T follicular helper cell (primary cell): ENCODE measurements at places on chromosomes 6 and 20.

GRCh38 chr6:89750338-89750737 lies 69.3 kb downstream of the MDN1 start:
- DNase-seq: no peak

DNA sequence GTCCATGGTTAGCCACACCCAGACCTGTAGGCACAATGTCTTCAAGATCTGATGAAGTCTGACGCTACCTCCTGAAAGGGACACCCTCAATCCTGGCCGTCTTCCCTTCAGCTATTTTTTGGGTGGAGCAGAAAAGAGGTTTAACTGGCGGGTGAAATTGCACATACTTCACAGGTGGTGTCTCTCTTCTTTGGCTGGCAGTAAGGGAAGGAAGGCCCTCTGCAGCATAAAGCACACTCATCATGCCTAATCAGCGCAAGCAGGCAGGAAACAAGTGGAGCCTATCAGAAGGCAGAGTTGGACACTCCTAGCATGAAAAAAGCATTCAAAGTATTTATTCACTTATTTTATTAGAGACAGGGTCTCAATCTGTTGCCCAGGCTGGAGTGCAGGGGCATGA lies 32.9 kb downstream of the PNLDC1 start:
- DNase-seq: no peak

- no peak for DNase-seq
These were observed 33.3 kb upstream of the CHMP4B start for GRCh38 chr20:33777816-33778215.

DNA sequence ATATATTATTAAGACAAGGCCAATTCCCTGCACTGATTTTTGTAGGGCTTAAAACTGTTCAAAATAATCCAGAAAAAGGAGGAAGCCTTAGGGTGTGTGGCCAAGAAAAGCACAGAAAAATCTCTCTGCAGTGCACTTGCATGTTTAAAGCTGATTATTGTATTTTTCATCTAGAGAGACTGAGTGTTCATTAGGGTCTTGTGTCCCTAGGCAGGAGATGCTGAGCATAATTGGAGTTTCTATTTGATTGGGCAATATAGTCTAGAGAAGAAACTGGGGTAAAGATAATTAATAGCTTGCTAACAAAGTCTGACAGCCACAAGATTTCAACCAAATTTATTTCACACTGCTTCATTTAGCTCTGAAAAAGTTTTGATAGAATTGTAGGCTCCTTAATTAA lies 2.4 kb downstream of the FLRT3 start:
- no peak for DNase-seq

GRCh38 chr6:170189236-170189635 lies 101.6 kb downstream of the DLL1 start:
- DNase-seq: no peak

DNA sequence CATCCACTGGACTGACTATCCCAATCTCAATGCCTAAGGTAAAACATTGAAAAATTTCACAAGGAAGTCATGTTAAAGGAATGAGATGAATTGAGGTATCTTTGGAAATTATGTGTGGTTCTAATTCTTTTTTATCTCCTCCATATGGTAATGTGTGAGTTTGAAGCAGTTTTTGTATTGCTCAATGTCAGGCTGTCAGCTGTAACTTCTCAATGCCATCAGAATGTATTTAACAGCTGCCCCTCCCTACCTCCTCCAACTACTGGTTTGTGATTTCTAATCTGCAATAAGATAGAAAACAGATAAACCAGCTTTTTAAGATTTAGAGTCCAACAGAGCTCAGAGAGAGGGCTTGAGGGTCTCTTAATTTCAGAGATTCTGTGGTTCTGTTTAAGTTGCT lies 1005.8 kb upstream of the ADGRB3 start:
- DNase-seq: no peak

- no peak for DNase-seq
These were observed 140.0 kb downstream of the ARID1B start for GRCh38 chr6:156917213-156917612.

DNA sequence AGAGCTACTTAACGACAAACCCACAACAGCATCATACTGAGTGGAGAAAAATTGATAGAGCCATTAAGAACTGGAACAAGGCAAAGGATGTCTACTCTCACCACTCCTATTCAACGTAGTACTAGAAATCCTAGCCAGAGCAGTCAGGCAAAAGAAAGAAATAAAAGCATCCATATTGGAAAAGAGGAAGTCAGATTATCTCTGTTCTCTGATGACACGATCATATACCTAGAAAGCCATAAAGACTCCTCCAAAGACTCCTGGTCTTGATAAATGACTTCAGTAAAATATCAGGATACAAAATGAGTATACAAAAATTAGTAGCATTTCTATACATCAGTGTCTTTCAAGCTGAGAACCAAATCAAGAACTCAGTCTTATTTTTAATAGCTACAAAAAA lies 17.0 kb upstream of the FHL5 start:
- DNase-seq: no peak

GRCh38 chr20:53045941-53046340 lies 73.8 kb downstream of the TSHZ2 start:
- no peak for DNase-seq

DNA sequence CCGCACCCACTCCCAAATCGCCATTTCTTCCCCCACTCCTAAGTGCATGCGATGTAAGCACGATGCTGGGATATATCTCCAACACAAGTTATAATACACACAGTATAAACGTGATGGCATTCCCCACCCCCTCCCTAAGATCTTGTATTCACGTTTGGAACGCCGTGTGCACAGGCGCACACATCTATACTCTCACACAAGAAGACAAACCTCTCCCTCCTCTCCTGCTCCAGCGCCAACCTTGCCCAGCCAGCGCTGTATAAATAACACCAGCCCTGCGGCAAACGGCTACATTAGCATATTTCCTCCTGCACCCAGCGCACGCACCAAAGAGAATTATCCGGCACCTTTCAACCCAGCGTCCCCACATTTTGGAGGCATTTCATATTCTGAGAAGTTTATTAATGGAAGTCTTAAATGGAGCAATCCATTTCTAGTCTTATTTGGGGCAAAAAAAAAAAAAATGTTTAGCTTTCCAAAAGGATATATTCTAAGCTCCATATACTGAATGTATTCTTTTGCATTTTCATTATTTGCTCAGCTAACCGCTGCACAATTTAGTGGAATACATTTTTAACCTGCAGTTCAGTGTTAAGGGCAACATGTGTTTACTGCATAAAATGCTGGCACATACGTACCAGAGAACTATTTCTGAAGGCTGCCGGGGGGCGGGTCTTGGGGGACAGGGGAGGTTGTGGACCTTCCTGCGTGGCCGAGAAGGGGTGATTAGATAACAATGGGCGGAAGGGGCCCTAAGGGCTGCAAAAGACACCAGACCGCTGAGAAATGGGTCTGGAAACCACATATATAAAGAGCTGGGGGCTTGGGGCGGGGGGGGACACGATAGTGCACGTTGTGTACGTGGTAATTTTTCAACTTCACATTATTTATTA lies 1.1 kb upstream of the SLC22A23 start:
- no peak for DNase-seq

DNA sequence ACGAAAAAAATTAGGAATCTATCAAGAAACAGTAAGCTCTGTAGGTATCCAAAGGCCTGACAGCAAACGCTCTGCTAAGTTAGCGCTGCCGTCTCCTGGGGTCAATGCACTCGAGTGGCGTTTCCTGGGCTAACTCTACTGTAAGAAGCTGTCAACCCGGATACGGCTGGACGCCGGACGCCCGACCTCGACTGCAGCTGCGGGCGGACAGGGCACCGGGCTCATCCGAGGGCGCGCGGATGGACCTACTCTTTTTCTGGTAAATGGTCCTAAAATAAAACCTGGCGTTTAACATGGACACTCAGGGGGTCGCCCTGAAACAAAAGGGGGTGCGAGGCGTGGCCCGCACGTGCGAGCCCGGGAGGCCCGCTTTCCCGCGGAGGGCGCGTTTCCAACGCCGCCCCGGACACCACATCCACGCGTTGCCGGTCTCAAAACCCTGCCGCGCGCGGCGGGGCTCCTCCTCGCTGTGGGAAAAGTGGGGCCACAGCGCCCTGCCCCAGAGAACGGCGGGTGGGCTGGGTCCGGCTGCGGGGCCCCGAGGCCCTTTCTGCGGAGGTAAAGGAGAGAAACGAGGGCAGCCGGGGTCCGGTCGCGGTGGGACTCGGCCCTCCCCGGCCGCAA lies 537 bp downstream of the TCP1 start:
- peak; percentile 6 for DNase-seq

- no peak for DNase-seq
These were observed 265.4 kb downstream of the RIMS1 start for GRCh38 chr6:72151742-72152141.

GRCh38 chr20:16491294-16491905 lies 81.8 kb downstream of the KIF16B start:
- no peak for DNase-seq

GRCh38 chr6:158905277-158905676 lies 86.1 kb upstream of the EZR start:
- DNase-seq: no peak

DNA sequence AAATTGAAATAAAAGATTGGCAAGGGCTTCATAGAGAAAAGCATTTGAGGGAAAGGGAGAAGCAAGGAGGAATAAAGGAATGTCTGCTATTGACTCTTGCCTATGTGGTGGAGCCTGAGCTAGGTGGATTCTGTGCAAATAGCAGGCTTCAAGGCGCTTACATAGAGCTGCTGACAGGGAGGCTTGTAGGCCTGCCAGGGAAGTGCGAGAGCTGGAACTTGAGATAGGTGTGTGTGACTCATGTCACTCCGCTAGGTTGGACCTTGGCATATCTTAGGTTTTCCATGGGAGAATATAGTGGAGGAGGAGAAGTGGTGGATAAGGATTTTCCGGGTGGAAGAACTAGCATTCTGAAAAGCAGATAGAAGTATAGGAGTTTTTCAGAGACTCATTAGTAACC lies 14.0 kb downstream of the SNRNP48 start:
- DNase-seq: no peak

- DNase-seq: no peak
These were observed 597 bp downstream of the LY86 start for GRCh38 chr6:6588924-6589709.

GRCh38 chr20:44026647-44027342 lies 112.1 kb downstream of the TOX2 start:
- no peak for DNase-seq

- DNase-seq: no peak
These were observed 145.0 kb downstream of the HTR1B start for GRCh38 chr6:77318256-77318655.

DNA sequence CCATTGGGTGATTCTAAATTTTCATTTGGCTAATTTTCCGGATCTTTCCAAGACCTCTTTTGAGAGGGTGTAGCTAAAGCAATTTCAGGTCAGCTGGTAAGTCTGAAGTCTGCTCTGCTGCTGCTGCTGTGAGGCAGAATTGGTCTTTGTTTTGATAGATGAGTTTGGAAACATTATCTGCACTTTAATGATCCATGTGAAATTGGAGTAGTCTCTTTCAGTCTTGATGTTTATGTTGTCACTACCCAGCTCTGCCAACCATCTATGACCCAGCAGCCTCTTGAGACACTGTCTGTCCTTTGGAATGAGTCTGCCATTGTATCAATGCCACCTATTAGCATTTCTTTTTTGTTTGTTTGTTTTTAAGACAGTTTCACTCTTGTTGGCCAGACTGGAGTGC lies 44.1 kb downstream of the TXNDC5 start:
- no peak for DNase-seq

- no peak for DNase-seq
These were observed 176.3 kb downstream of the ADGRG6 start for GRCh38 chr6:142478117-142478516.

- DNase-seq: no peak
These were observed 63.8 kb downstream of the HECA start for GRCh38 chr6:139198529-139199288.

- no peak for DNase-seq
These were observed 114.3 kb upstream of the CD93 start for GRCh38 chr20:23200413-23200812.

- no peak for DNase-seq
These were observed 359.1 kb downstream of the SAMD5 start for GRCh38 chr6:147867433-147868226.

GRCh38 chr6:39911513-39912125 lies 22.6 kb downstream of the MOCS1 start:
- DNase-seq: no peak

- no peak for DNase-seq
These were observed 239.0 kb upstream of the KCNQ5 start for GRCh38 chr6:72382602-72383529.

DNA sequence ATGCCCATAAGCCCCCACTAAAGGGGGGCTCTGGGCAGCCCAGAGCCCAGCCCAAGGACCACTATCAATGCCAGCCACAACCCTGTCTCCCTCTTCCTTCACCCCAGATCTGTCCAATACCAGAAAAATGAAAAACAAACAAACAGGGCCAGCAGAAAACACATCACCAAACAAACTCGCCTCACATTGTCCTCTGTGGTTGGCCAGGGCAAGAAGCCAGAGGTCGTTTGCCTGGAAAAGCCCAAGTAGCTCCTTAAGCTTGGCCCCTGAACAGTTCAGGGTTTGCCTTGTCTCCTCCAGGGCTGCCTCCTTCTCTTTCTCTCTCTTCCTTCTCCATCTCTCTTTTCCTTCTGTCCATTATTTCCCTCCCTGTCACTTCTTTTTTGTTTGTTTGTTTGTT lies 10.1 kb upstream of the SCUBE3 start:
- DNase-seq: no peak

DNA sequence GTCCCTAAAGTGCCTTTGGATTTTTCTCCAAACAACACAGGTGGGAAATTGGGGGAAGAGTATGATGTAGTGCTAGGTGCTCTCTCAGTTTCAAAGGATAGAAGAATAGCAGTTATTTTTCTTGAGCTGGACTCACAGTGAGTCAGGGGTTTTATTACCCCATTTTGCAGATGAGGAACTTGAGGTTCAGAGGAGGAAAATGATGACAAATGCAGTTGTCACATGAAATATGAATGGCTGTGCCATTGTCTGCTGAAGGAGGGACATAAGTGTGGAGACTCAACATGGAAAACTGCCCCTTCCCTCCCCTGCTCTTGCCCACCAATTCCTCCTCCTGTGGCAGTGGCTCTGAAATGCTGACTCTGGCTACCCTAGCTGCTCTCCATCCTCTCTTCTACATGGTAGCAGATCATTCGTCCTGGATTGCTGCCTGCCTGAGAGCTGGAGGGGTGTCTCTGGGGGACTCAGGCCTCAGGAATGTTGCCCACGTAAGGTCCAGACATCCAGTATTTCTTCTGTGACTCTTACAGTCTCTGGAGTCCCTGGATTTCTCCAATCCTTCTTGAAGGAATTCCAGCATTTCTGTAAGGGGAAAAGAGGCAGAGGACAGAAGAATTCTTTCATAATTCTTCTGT lies 37.6 kb upstream of the EPB41L1 start:
- DNase-seq: no peak
